ENCODE measurements at places on chromosomes 7 and 10.

- DNase-seq: no peak
Observed at GRCh38 chr7:27359181-27360125, 116.9 kb downstream of the EVX1 start.

DNA sequence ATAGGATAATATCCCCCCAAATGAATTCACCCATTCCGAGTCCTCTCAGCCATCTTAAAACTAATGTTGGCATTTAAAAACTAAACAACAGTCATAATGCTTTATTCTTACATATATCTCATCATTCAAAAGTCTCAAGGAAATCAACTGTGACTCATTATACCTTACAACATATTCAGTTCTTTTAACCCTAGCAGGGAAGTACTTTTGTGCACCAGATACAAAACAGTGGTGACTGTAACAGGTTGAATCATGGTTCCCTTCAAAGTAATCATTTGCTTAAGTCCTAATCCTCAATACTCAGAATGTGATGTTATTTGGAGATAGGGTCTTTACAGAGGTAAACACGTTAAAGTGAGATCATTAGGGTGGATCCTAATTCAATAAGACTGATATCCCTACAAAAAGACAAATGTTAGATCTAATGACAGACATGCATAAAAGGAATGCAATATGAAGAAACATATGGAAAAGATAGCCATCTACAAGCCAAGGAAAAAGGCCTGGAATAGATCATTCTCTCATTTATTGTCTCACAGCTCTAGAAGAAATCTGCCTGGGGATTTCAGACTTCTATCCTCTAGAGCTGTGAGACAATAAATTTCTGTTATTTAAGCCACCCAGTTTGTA lies 42.3 kb downstream of the RELN start:
- DNase-seq: no peak

- DNase-seq: no peak
Observed at GRCh38 chr7:116188-116981, 76.0 kb upstream of the FAM20C start.

- no peak for DNase-seq
Observed at GRCh38 chr7:155885167-155886155, 73.2 kb upstream of the SHH start.

GRCh38 chr10:4637657-4638056 lies 188.3 kb upstream of the AKR1E2 start:
- no peak for DNase-seq

- DNase-seq: no peak
Observed at GRCh38 chr10:109939315-109939961, 16.1 kb upstream of the XPNPEP1 start.

DNA sequence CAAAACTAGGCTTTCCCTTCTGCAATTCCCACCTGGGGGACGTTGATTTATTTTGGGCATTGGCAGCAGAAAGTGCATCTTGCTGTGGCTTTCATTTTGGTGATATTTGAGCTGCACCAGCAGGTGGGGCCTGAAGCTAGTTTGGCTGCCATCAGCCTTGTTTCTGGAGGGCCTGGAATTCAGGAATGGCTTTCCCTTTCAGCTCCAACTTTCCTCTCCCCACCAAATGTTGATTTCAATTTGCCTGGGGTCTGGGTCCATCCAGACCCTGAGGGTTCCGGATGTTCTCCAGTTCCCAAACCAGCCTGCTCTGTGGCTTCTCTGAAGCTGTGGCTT lies 640.4 kb downstream of the TYW1 start:
- DNase-seq: no peak

- no peak for DNase-seq
Observed at GRCh38 chr10:21689881-21690280, 155.8 kb downstream of the MLLT10 start.

DNA sequence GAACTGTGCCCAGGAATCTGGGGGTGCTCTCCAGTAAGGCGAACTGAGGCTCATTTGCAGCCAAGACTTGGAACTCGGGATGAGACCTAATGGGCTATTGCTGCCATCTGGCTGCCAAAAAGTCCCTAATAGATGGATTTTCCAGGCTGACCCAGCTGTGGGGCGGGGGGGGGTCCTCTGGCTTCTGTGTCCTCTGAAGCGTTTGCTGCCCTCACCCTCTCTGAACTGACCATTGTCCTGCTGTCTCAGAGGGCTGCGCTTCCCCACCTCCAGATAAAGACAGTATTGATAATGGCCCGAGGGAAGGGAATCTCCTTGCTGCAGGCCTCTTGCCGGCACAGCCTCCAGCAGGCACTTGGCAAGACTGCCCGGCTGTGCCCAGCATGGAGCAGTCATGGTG lies 46.6 kb downstream of the CLEC2L start:
- DNase-seq: no peak

All from NCI-H774 (cell line).